ENCODE measurements at places on chromosomes 1 and 21.

GRCh38 chr1:145927916-145928643, 796 bp upstream of the RBM8A start:
- no peak for DNase-seq

DNA sequence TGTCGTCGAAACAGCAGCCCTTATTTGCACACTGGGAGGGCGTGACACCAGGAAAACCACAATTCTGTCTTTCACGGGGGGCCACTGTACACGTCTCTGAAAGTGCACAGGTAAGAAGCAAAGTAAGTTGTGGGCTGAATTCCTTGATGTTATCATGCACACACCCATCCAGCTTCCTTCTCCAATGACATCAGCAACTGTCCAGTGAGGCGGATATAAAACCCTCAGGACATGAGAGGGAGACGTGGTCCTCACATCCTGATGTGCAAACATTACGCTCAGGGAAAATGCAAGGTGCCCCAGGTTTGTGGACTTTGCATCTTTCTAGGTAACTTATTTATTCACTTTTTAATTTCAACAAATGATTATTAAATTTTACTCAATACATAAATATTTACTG, 3.0 kb downstream of the TFF1 start:
- DNase-seq, result no peak

GRCh38 chr1:107966550-107966949, 1.6 kb upstream of the VAV3 start:
- DNase-seq, result no peak

GRCh38 chr1:44659566-44659965, 14.7 kb downstream of the TMEM53 start:
- no peak for DNase-seq

DNA sequence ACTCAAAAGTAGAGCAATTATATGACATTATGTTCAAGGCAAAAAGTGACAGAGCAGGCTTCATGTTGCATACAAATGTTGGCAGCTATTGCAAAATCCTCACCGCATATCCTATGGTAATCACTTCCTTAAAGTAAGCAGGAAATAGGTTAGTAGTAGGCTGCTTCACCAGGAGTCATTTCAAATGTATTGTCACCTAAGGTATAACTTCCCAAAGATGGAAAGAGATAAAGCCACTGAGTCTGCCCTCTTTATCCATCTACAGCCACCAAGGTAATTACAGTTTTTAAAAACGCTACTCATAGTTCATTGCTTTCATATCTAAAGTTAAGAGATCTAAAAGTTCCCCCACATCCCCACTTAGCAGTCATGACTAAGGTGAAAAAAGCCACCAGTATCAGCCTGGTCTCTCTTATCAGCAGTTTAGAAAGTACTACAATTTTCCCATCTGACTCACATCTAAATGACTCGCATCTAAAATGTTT, 31.6 kb upstream of the UBE2U start:
- DNase-seq, result no peak

DNA sequence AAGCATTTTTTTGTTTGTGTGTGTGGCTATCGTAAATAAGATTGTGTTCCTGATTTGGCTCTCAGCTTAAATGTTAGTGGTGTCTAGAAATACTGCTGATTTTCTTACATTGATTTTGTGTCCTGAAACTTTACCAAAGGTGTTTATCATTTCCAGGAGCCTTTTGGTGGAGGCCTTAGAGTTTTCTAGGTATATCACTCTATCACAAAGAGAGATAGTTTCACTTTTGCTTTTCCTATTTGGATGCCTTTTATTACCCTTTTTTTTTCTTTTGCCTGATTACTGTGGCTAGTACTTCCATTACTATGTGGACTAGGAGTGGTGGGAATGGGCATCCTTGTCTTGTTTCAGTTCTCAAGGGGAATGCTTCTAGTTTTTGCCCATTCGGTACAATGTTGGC, 109.6 kb downstream of the S1PR1 start:
- DNase-seq, result no peak

GRCh38 chr1:185058876-185059275, 13.5 kb downstream of the RNF2 start:
- DNase-seq, result no peak

- peak; percentile 84 for DNase-seq
These were observed 16.2 kb downstream of the PLEKHO1 start for GRCh38 chr1:150165622-150166612.

- DNase-seq, result no peak
These were observed 427.7 kb downstream of the LRRIQ3 start for GRCh38 chr1:73770109-73770905.

DNA sequence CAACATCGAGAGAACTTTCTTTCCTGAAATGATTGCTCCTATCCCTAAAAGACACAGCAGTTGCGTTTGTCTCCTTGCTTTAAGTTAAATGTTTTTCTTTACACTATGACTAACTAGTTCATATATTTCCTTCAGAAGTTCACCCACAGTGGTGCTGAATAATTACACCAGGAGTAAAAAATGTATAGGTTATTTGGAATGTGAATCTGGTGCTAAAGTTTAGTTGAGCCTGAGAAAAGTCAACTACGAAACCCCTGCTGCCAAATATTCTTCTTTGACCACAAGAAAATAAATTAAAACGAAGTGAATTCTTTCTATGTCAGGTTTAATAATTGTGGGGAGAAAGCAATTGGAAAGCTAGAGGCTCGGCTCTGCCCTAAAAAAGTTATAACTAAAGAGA, 52.8 kb downstream of the C4BPA start:
- no peak for DNase-seq

DNA sequence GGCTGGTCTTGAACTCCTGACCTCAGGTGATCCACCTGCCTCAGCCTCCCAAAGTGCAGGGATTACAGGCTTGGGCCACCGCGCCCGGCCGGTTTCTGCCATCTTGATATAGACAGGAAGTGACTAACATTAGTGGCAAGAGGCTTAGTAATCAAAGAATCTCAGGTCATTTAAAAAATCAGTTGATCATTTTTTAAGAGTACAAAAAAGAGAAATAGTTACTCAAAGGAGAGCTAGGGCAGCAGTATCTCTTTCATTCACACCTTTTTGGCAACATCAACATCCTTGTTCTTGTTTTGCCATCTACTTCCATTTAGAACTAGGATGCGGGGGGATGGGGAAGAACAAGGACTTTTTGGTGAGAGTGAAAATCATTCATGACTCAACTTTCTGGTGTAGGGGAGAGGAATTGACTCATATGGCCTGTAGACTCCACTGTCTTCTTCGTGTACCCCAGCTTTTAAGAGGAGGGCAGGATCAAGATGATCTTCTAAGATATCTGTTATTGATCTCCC, 8.8 kb downstream of the FCRLB start:
- DNase-seq, result peak; percentile 63

GRCh38 chr1:213737398-213738035, 250.3 kb upstream of the PROX1 start:
- DNase-seq, result no peak

GRCh38 chr21:41605178-41605933, 97.4 kb upstream of the TMPRSS2 start:
- DNase-seq, result no peak

DNA sequence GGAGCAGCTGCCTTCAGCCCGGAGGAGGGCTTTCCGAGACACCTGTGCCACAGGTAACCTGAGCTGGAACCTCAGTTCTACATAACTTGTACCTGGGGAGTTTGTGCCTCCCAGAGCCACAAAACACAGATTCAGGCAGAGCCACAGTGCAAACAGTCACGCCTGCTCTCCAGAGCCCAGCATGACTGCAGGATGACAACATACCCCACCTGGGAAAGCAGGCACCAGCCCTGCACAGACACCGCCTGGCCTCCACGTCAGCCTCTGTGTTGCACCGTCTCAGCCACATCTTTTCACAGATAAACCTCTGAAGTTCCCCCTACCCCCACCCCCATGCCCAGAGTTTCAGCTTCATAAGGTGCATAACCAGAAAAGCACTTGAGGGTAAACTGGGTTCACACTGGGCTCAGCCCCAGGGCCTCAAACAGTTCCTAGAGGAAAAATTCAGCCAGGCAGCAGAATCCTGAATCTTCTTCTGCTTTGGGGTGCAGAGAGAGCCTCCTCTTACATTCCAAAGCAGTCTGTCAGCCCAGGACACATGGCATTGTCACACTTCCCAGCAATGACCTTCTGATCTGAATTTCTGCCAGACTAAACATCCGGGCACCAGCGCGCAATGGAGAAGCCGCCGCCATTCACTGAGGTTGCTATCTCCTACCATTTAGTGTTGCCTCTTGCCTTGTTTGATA, 229.5 kb downstream of the TOMM20 start:
- DNase-seq, result peak; percentile 36

DNA sequence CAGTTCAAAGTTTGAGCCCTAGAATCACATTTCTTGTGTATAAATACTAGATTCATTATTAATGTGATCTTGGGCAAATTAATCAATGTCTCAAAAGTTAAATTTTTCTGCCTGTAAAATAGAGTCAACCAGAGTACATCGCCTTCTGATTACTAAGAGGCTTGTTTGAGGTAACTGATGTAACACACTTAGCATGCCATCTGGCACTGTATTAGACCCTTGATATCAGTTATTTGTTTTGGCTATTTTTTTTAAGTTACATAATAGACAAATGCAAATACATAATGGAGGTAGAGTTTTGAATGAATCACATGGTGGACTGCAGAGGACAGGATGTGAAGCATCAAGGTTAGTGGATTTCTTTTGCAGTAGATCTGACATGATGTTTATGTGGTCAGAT, 298.4 kb downstream of the ADGRL2 start:
- no peak for DNase-seq

Data from K562 (cell line).